ENCODE measurements at places on chromosomes 16 and 17.

GRCh38 chr17:57899391-57899790 lies 49.5 kb upstream of the MRPS23 start:
- DNase-seq = no peak

DNA sequence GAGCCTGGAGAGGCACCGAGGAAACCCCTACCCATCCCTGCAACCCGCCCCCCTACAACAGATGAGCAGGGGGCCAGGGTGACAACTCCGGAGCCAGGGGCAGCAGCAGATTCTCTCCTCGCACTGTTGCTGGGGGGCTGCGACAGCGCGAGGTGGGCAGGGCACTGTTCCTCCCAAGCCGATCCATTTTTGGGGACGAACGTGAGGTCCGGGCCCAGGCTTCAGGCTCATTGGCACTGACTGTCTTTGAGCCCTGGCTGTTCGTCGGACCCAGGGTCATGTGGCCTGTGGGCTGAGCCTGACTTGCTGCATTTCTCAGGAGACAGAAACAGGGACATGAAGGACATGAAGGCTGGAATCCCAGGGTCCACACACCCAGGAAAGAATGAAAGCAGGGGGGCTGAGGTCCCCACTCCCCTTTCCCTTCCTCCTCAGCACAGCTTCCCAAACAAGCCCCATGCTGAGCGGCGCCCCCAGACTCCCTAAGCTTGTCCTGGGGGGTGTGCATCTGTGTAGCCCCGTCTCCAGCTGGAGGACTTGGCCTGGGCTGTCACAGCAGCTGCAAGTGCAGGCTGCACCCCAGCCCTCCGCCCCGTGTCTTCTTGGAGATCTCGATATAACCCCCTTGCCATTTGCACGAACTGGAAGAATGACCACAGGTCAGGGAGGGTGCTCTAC lies 18.7 kb downstream of the CEP295NL start:
- no peak for DNase-seq

DNA sequence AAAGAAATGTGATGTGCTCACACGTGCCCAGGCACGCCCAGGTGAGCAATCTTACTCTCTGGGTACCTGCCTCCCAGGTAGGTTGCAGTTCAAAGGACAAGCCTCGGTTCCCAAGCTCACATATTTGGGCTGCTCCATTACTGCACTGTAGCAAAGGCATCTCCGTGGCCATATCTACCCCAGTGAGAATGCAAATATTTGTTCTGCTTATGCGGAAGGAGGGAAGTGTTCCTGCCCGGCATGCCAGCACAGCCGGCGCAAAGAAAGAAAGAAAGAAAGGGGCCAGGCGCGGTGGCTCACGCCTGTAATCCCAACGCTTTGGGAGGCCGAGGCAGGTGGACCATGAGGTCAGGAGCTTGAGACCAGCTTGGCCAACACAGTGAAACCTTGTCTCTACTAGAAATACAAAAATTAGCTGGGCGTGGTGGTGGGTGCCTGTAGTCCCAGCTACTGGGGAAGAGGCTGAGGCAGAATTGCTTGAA lies 30.7 kb downstream of the SLC43A2 start:
- no peak for DNase-seq

DNA sequence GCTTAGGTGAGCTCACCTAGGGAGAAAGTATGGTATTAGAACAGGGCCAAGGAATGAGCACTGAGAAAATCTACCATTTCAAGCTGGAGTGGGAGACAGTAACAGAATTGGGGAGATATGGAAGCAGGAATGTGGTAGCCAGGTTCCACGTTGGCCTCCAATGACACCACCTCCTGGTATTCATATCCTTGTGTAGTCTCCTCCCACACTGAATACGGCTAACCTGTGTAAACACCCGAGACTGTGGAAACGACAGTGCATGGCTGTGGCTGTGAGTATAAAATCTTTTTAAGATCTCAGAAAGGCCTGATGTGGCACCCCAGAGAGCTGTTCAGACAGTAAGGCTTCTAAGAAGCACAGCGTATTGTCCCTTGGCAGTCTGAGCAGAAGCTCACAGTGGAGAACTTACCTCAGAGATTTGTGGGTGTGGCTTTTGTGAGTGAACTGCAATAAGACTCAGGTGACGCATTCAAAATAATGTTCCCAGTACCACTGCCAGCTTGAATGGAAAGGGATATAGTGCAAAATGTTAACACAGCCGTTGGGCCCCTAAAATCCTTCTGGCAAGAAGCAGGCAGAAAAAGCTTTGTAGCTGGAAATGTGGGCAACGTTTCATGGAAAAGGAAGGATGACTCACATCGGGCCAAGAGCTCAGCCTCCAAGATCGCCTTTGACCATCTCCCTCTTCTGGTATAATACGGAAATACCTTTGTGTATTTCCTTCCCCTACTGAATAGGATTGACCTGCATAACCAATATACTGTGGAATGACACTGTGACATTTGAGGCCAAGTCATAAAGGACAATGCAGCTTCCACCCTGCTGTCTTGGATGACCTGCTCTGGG lies 14.4 kb downstream of the SDR42E1 start:
- DNase-seq = no peak

GRCh38 chr17:32927201-32927723 lies 691 bp upstream of the TMEM98 start:
- DNase-seq = no peak

DNA sequence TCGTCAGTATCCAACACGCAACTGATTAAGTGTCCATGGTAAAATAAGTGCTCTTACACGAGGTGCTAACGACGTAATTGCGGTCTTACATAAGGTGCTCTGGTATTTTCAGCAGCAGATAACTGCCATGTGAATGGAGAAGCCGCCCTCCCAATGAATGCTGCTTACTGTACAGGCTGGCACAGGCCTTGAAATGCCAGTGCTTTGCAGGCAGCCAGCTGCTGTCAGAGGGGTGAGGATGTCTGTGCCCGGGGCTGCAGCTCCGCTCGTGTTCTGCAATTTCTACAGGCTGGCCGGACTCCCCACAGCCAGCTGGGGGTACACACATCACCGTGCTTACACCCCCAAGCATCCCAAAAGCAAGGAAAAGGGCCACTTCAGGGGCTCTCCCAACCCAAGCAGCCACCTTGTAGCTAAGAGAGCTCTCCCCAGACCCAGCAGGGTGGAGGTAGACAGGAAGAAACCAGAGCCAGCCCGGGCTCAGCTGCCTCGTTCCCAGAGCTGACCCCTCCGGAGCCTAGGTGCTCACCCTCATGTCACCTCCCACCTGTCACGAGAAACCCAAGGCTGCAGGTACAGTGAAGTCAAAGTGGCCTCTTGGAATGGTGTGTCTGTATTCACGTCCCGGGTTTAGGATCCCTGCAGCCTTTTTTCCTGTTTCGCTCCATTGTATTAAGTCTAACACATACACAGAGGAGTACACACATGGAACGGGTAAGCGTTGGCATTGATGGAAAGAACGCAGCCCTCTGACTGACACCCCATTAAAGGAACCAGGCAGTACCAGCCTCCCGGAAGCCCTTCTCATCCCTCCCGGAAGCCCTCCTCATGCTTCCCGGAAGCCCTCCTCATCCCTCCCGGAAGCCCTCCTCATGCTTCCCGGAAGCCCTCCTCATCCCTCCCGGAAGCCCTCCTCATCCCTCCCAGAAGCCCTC lies 27.2 kb upstream of the RPH3AL start:
- no peak for DNase-seq

GRCh38 chr17:29116804-29117753 lies 63.1 kb downstream of the MYO18A start:
- peak; percentile 88 for DNase-seq

DNA sequence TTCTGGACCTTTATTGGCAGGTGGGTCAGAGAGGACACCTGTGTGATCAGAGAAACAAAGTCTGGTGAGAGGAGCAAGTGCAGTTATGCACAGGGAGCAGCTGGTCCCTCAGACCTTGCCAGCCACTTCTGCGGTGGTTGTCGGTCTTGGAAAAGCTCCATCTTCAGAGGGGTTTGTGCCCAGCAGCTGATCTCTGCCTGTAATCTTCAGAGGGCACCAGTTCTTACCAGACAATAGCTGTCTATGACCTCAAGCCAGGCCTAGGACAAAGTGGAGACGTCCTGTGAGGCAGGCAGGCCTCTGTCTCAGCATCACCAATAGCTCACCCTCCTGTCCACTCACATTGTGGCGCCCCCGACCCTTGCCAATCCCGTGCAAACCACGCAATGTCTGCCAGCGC lies 66.5 kb upstream of the TBX2 start:
- no peak for DNase-seq

- no peak for DNase-seq
These were observed 155.4 kb downstream of the CLEC16A start for GRCh38 chr16:11099672-11100205.

- DNase-seq = no peak
These were observed 29.7 kb upstream of the NSRP1 start for GRCh38 chr17:30086896-30087295.

Measured in omental fat pad (tissue), 4 donors.